ENCODE measurements at places on chromosomes 16 and 17. TPM values are rescaled to one million over a fixed set of nuclear protein-coding genes. Genes with fewer than 3 reads are reported as not detected.

DNA sequence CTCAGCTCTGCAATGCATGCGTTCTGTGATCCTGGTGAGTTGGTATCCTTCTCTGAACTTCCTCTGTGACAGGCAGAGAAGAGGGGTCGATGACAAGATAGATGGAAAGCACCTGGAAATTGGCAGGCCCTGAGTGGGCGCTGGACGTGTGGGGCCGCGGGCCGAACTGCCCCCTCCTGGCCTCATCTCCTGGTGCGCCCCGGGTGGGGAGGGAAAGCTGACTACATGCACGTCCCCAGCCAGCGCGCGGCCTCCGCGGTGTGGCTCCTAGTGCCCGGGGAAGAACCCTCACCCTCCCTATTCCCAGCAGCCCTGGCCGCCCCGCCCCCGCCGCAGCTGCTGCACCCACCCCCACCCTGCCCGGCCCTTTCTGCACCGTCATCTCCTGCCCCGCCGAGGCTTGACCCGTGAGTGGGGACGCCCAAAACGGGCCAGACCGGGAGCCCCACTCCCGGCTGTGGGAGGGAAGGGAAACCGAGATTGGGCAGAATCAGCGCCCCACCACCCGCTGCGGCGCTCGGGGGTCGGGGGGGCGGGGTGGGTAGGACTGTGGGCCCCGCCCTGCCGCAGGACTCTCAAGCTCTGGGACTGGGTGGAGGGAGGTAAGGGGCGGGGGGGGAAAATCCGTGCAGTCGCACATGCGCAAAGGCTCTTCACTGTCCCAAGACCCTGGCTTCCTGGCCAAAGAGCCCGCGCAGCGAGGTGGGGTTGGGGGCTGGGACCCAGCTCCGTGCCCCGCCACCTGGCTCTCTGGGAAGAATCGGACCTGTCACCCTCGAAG, at the start of gene NOL3:
NOL3 (plus strand) TSS at position 371 of the 781 bp plus-strand sequence.
- DNase-seq: peak; percentile 88

The CDRT15 gene
- not detected for polyA plus RNA-seq

The PTX4 gene
- polyA plus RNA-seq: not detected

DNA sequence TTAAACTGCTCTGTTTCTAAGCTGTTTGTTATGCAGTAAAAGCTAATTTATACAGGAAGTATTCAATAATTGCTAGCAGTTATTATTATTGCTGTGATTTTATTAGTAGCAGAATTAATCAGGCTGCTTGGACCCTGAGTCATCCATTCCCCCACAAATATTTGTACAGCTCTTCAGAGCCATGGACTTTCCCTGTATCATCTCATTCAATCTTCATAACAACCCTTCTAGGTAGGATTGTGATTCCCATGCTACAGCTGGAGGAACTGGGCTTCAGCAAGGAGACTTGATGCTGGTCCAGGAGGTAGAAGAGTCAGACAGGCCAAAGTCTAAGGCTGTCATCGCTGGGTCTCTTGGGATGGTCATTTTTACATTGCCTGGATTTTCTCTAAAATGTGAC, 208.3 kb downstream of the C16orf95 start:
- no peak for DNase-seq

- no peak for DNase-seq
These were observed 48.3 kb downstream of the ADCY7 start for GRCh38 chr16:50314665-50315064.

GRCh38 chr16:69859105-69859989, 91.8 kb upstream of the CLEC18A start:
- DNase-seq: peak; percentile 40

- DNase-seq: no peak
These were observed 20.5 kb upstream of the DHX8 start for GRCh38 chr17:43463241-43463640.

The TMC8 gene
- 0.16 TPM for polyA plus RNA-seq

- DNase-seq: no peak
These were observed 982 bp upstream of the NEURL4 start for GRCh38 chr17:7329997-7330637.

DNA sequence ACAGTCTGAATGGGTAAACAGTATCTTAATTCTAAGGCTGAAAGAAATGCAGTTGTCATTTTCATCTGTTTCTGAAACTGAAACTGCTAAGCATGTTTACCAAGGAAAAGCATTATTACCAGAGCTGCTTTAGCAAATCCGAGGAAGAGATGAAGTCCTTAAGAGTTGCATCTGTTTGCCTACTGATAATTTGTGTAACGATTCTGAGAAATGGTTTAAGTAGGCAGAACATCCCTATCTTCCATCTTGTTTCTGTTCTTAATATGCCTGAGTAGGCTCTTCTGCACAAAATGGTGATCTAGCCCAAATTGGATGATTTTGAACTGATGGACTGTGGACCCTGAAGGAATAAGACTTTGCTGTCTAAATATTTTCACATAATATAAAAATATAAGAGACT, 34.9 kb downstream of the NUP93 start:
- DNase-seq: no peak

- DNase-seq: no peak
These were observed 196.0 kb downstream of the RAB11FIP4 start for GRCh38 chr17:31587462-31587861.

DNA sequence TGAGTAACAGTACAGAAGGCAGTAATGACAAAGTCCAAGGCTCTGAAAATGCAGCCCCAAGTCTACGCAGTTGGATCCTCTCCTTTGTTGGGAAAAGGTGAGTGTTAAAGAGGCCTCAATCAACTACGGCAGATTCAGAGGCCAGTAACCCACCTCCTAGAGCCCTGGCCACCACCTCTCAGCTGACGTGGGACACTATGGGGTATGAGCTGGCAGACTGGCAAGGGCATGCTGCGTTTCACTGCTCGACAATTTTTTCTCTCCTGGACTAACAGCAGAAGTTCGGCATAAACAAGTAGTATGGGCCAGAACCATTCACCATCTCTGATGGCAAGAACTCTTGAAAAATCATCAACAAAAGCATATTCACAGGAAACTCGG, 17.2 kb downstream of the NCBP3 start:
- DNase-seq: no peak

The KRT27 gene
- polyA plus RNA-seq: not detected

Data from endothelial cell of umbilical vein (primary cell).